ENCODE measurements at places on chromosomes 13 and 19.

GRCh38 chr13:112509190-112509589 is 78.8 kb downstream of the TUBGCP3 start:
- no peak for DNase-seq

GRCh38 chr13:76950101-76950500 is 1.8 kb downstream of the ACOD1 start:
- no peak for DNase-seq

DNA sequence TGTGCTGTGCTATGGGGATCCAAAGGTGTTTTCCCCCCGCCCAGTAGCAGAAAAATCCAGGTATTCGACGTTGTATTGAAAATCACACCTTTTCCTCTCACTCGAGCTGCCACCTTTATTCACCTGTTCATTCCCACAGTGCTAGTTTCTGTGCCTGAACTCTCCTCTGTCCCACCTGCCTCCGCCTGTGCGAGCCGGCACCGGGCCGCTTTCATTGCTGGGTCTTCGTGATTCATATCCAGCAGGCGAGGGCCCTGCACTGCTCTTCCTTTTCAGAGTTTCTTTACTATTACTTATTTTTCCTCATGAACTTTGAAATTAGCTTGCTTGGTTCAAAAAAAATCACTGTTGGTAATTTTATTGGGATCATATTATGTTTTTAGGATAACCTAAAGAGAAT is 42.4 kb upstream of the SOX1 start:
- no peak for DNase-seq

- no peak for DNase-seq
Observed at GRCh38 chr13:41985788-41986508, 25.0 kb upstream of the VWA8 start.

DNA sequence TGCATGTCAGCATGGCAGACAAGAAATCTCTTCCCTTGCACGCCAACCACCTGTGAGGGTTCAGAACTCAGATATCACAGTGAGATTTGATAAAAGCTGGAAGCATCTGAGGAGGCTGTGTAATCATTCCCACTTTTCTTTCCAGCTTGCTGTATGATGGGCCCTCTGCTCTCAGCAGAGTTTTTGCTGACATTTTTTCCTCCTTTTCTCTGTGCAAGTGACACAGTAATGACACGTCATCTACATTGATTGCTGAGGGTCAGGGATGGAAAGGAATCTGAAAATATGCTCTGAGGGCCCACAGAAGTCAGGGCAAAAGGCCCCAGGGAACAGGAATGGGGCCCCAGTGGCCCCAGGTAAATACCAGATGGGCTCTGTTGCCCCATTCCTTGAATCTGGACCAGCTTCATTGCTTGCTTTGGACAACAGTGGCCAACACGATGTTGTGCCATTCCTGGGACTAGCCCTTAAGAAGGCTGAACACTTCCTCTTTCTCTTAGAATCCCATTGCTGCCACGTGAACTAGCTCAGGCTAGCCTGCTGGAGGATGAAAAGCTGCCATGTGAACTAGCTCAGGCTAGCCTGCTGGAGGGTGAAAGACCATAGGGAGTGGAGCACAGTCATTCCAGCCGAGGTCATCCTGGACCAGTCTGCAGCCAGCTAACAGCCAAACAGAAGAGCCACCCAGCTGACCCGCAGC is 68.2 kb downstream of the CACNA1A start:
- no peak for DNase-seq

DNA sequence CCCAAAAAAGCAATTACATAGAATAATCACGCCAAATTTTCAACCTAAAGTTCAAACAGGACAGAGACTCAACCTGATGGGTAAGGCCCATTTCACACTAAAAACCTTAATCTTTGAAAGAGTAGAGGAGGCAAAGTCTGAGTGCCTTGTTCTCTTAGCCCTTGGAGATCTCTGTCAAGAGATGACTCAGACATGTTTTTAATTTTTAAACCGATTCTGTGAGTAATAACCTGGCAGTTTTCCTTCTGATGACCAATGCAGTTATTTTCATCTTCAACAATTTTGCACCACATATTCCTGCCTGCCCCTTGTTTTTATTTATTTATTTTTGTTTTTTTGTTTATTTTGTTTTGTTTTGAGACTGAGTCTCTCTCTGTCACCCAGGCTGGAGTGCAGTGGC is 11.5 kb upstream of the TNFSF9 start:
- no peak for DNase-seq

DNA sequence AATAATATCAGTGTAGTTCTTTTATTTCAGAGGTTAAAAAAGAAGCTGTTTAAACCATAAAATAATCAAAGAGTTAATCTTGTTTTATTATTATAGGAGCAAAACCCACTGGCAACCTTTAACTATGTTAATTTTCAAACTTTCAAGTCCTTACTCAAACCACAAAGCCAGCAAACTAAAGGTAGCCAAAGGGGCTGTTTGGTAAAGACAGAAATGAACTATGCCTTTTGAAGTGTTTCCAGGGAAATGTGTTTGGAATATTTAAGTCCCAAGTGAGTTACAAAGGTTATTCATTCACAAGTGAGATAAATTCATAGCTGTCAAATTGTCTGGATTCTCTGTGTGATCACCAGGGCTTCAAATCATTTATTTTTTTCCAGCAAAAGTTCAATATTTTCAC is 264.7 kb downstream of the MZT1 start:
- no peak for DNase-seq

DNA sequence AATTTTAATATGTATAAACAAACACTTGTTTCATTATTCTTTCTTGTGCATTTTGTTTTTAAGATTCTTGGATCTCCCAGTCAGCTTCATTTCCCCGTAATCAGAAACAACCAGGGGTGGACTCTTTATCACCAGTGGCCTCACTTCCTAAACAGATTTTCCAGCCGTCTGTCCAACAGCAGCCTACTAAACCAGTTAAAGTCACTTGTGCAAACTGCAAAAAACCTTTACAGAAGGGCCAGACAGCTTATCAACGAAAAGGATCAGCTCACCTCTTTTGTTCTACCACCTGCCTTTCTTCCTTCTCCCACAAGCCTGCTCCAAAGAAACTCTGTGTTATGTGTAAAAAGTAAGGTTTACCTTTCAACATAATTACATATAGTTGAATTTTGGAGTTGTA is 44.3 kb downstream of the ZMYM2 start:
- no peak for DNase-seq

- DNase-seq: peak; percentile 67
Observed at GRCh38 chr13:48585456-48585840, 52.6 kb upstream of the RCBTB2 start.

GRCh38 chr13:111322916-111323331 is 2.5 kb downstream of the TEX29 start:
- DNase-seq: no peak

- DNase-seq: no peak
Observed at GRCh38 chr19:45440873-45441654, 17.3 kb upstream of the ERCC1 start.

DNA sequence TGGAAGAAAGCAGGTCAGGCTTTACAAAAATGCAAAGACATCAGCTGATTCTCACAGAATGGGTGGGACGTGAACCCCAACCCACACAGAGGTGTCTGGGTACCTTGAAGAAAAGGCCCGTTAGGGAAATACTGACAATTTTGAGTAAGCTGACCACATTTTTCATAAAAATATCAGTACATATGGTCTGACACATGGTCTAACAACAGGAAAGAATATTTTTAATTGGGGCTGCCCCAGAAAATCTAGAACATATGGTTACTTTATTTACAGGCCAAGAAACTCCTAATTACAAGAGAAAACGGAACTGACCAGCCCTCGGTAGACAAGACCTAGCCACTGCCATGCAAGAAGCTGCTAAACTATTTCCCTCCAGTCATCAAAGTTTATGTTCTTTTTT is 48.7 kb upstream of the ITM2B start:
- no peak for DNase-seq

- no peak for DNase-seq
Observed at GRCh38 chr13:95255072-95255732, 46.0 kb downstream of the ABCC4 start.

- DNase-seq: no peak
Observed at GRCh38 chr13:97526556-97526955, 92.6 kb downstream of the RAP2A start.

DNA sequence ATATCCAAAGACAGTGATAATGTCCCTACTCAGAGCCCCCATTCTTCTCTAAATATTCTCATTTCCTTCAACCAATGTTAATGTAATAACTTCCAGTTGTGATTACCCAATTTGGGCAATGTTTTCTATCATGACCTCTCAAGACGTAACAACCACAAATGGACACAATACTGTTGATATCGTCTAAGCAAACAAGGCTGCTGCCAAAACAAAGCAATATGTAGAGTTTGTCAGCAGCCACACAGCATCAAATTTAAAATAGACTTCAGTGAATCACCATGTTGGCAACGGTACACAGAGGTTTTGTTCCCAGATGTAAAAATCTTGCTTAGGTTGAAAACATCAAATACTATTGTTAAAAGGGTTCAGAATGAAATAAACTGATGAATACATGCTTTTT is 205.1 kb downstream of the DACH1 start:
- no peak for DNase-seq

DNA sequence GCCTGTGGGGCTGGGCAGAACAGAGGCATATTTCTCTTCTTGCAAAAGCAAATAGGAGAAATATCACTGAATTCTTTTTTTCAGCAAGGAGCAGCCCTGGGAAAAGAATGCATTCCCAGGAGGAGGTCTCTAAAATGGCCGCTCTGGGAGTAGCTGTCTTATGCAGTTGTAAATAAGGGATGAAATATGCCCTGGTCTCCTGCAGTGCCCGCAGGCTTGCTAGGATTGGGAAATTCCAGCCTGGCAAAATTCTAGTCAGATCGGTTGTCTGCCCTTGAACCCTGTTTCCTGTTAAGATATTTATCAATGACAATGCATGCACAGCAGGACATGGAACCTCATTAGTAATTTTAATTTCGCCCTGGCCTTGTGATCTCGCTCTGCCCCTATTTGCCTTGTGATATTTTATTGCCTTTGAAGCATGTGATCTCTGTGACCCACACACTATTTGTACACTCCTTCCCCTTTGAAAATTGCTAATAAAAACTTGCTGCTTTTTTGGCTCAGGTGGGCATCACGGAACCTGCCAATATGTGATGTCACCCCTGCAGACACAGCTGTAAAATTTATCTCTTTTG is 1993.2 kb downstream of the PCDH9 start:
- DNase-seq: no peak

GRCh38 chr13:93857126-93857525 is 622.4 kb downstream of the DCT start:
- no peak for DNase-seq

GRCh38 chr13:95698047-95698749 is 21.3 kb downstream of the DNAJC3 start:
- no peak for DNase-seq

GRCh38 chr19:38812009-38812840 is 520 bp downstream of the LGALS4 start:
- DNase-seq: no peak

GRCh38 chr19:4380254-4380727 is 20.1 kb downstream of the SH3GL1 start:
- no peak for DNase-seq

GRCh38 chr13:56189978-56190377 is 950.7 kb upstream of the PRR20A start:
- DNase-seq: no peak

DNA sequence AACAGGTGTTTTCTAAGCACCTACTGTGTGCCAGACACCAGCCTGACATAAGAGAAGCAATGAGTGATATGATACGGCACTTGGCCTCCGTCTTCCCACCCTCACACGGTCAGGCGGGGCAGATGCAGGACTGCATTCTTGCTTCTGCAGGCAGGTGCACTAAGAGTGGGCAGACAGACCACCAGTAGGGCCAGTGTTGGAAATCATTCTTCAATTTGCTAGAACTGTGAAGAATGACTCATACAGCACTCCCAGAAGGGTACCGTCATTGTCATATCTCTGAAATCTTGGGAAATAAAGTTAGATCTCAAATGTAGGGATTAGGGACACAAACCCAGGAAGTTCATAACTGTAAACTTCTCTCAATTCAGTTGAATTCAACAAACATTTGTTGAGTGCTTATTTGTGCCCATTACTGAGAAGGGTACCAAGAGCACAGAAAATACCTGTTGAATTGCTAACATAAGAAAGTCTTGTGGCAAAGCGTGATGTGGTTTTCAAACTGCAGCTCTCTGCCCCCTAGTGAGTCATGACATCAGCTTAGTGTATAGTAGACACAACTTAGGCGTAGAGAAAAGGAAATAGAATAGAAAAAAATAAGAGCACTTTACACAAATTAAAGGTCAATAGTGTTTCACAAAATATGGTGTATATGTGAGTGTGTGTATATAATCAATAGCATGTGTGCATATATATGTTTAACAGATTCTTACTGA is 76.1 kb downstream of the TEX26 start:
- no peak for DNase-seq

DNA sequence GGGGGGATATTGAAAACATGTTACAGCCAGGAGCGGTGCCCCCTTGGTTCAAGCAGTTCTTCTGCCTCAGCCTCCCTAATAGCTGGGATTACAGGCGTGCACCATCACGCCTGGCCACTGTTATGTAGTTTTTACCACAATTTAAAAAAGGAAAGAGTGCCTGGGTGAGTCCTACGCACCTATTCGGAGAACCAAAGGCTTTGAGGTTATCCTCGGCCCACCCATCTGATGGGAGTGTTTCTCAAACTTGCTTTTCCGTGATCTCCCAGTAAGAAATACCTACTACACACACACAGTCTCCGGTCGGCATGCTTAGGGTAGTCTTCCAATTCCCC is 4.2 kb upstream of the GP6 start:
- DNase-seq: no peak

- DNase-seq: peak; percentile 65
Observed at GRCh38 chr13:102799426-102800144, 666 bp downstream of the BIVM start.

- no peak for DNase-seq
Observed at GRCh38 chr13:84315527-84315926, 433.3 kb upstream of the SLITRK1 start.

DNA sequence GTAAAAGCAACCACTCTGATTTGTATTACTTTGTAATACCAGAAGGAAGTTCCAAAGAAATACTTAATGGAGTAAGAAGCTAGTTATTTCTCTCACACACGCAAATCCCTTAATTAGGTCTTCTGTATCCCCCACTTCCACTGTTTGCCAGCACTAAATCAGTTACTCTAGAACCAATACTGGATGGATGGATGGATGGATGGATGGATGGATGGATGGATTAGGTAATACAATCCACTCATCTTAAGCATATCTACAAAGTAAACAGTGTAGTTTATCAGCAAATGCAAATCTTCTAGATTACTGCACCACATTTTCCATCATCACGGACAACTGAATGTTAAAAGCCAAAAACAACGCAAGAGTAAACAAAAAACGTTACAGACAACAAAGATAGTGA is 5.2 kb upstream of the EFNB2 start:
- DNase-seq: no peak

- no peak for DNase-seq
Observed at GRCh38 chr19:20247016-20247683, 80.1 kb downstream of the ZNF486 start.

GRCh38 chr13:40231311-40231710 is 435.1 kb downstream of the FOXO1 start:
- DNase-seq: no peak

Data from sciatic nerve (tissue), 2 donors.